ENCODE measurements at places on chromosomes 4 and X.

DNA sequence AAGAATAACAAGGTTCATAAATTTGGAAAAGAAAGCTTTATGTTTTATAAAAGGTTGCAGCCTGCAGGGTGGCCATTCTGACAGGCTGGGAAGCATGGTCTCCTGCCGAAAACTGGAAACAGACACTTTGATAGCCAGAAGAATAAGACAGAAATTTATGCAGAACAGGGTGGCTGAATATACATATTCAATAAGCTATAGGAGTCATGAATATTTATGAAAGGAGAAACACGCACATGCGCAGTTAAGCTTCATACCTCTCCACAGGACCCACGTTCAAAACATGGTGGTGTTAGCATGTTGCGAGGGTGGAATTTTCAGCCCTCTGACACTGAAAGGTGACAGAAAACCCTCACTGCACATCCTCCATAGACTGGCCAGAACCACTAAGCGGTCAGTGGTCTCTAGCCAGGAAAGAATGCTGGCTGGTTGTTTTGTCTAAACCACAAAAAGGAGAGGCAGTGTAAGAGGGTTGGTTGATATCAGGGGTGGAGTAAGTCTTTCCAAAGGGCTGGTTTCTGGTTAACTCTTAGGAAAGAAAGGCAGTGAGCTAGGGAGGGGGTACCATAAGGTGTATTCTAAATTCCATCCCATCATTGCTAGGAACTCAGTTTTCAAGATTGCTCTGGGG lies 58.2 kb downstream of the ANXA10 start:
- no peak for DNase-seq

GRCh38 chr4:6328526-6328925 lies 58.9 kb downstream of the WFS1 start:
- DNase-seq: no peak

- DNase-seq: no peak
Measured at GRCh38 chrX:154516656-154517100, 646 bp upstream of the FAM3A start.

GRCh38 chr4:56297776-56298175 lies 89.5 kb downstream of the AASDH start:
- no peak for DNase-seq
